ENCODE measurements at places on chromosomes 2 and 18.
A peak's percentile ranks its signal among the peaks of the same experiment; 100 is the strongest.

- no peak for DNase-seq
Measured at GRCh38 chr18:57077786-57078552, 68.9 kb upstream of the BOD1L2 start.

DNA sequence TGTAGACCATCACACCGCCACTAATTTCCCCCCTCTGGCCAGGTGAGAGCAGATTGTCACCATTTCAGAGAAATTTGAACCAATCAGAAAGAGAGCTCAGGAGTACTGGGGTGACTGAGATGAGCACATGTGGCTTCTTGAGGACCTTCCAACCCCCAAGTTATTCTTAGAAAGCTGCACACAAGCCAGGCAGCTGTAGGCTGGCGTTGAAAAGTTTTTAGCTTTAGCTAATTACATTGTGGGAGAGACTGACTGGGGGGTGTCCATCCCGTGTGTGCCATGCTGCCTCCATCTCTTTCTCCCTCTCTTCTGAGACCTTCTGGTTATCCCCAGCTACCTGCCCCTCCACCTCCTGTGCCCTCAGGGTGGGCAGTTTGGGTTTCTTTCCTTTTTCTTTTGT is 154.0 kb downstream of the AGAP1 start:
- DNase-seq, result no peak

GRCh38 chr2:100008956-100009355 is 133.4 kb downstream of the AFF3 start:
- no peak for DNase-seq

DNA sequence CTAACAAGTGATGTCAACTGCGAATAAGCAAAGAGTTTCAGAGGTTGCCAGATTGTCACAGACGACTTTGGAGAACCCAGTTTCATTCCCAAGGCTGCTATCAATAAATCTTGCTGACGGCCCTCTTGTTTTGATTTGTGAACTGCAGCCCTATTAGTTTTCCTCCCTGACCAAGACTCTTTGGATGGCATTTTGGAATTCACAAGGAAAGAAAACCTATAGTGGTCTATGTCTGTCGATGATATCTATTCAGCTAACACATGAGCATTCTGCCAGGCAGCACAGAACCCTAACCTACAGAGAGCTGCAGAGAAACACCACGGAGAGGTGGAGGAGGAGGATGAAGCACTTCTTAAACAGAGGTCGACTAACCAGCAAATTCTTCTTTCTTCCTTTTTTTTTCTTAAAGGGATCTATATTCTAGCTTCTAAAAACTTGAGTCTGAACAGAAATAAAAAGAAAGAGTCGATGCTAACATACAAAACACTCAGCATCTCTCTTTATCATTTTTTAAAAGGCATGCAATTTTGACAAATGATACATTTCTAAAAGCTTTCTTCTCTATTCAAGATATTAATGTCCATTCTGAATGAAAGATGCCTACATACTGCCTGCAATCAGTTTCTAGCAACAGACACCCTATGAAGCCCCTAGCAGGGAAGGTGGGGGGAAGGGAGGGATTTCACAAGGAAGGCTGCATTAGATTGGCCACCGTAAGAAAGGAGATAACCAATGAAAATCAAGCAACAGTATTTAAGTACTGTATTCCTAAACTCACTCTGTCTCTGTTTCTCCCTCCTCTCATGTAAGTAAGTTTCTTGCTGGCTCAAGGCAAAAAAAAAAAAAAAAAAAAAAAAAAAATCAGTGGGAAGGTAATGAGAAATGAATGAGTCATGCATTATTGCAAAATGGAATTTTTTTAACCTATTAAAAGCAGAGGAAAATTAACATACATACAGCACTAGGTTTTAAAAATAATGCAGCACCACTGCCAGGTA is 83.0 kb upstream of the CHRNA1 start:
- no peak for DNase-seq

GRCh38 chr18:28837100-28837499 is 660.2 kb upstream of the CDH2 start:
- no peak for DNase-seq

- DNase-seq, result no peak
Measured at GRCh38 chr2:206379266-206379665, 64.1 kb upstream of the ADAM23 start.

DNA sequence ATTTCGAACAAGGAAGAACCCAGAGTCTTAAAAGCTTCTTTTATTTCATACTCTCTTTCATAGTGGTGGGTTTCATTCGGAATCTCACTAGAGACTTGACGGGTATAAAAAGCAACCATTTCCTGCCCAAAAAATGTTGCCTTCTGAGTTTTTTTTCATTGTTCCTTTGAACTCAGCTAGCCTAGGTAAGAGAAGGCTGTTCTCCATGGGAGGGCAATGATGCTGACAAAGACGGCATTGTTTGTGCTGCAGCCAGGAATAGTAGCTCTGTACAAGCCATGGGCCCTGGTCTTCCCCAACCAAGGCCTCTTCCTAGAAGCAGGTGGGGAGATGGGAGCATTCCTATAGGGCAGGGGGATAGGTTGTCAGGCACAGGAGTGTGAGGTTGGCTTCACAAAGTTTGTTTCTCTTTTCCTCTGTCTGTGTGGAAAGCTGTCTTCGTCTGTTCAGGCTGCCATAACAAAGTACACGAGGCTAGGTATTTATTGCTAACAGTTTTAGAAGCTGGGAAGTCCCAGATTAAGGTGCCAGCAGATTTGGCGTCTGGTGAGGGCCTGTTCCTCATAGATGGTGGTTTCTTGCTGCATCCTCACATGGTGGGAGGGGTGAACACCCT is 405.1 kb downstream of the NBAS start:
- DNase-seq, result no peak

DNA sequence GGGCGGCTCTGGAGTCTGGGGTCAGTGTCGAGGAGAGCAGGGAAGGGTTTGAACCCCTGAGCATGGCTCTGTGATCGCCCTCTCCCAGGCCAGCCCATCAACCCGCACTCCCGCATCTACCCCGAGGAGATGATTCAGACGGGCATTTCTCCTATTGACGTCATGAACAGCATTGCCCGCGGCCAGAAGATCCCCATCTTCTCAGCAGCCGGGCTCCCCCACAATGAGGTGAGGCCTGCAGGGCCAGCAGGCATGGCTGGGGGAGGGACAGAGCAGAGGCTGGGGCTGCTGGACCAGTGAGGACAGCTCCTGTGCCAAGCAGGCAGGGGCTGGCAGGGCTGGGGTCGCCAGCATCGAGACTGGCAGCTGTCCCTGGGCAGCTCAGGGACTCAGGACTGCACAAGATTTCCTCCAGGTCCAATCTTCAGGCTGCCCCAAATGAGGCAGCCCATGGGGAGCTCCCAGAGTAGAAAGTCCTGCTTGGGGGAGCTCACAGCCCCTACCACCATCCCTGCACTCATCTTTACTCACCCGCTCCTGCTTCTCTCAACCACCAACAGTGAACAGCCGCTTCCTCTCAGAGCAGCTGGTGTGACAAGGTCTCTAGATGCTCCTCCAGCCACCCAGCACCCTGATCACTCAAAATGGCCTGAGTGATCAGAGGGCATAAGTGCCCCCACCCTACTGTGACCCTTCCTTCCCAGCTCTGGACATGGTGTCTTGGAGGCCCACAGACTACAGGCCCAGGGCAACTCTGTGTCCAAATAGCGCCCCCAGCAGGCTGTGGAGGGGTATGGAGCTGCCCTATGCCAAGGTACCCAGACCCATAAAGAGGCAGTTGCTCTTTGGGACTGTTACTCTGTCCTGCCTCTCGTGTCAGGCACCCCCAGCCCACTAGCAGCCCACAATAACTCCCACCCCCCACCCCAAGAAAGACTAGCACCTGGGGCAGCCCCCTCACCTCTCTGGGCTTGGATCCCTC is 18.3 kb upstream of the ANKRD53 start:
- DNase-seq, result no peak

DNA sequence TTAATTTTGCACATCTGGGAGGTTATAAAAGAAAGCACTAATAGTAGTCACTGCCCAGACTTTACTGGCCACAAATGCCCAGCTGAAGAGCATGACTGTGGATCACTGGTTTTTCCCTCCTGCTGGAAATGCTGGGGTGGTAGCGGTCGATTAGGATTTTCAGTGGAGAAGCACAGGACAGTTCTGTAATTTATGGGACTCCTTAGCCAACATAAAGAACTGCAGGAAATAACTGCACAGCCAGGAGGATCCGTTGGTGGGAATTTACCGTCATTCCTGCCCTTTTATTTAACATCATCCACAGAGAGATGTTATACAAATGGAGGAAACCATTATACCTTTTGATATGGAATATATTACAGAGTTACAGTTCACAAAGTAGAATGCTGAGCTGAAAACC is 61.5 kb downstream of the TNFRSF11A start:
- DNase-seq, result no peak

DNA sequence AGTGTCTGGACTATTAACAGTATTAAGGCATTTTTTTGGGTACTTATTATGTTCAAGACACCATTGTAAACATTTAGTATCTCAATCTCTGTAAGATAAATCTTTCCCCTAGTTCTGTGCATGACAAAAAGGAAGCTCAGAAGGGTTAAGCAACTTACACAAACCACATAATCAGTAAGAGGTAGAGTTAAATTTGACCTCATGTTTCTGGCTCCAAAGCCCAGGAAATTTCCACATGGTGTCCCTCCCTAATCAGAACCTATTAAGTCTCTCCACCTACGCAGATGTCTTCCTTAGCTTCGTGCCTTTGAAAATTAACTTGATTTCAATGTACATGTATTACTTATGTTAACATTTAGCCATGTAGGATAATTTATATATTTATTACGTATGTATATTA is 2.0 kb downstream of the MFSD6 start:
- DNase-seq, result no peak

DNA sequence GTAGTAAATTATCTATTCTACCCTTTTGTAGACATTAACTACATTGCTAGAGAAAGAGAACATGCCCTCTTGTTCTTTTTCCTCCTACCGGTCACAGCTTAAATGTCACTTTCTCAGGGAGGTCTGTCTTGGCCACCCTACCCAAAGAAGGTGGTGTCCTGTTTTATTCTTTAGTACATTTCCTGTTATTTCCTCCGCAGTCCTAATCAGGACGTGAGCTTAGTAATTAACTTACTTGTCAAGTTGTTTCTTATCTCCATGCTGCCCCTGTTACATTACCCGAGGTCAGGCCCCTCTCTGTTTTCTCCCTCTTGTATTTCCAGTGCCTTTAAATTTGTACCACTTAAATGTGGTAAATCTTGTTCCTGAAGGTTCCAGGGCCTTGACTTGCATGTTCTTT is 73.7 kb upstream of the RMDN2 start:
- no peak for DNase-seq

DNA sequence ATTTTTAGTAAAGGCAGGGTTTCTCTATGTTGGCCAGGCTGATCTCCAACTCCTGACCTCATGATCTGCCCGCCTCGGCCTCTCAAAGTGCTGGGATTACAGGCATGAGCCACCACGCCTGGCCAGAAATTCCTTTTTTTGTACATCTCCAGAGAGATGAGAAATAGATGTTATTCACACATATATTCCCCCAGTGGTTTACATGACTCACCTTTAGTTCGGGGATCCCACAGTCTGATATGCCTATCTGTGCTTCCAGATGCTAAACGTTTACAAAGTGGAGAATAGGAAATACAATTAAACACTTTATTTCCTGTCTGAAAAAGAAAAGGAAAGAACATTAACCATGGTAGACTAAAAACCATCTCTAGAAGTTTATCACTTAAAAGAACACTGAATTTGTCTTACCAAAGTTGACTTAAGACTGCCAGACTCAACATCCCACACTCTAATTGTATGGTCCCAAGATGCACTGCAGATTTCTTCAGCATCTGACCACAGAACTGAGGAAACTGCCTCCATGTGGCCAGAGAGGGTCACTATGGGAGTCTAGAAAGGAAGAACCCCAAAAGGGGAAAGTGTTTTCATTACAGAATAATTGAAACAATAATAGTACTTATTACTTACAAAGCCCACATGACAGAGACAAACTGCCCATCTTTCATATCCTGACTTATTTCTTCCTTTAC is 12.6 kb upstream of the ICA1L start:
- DNase-seq, result no peak

DNA sequence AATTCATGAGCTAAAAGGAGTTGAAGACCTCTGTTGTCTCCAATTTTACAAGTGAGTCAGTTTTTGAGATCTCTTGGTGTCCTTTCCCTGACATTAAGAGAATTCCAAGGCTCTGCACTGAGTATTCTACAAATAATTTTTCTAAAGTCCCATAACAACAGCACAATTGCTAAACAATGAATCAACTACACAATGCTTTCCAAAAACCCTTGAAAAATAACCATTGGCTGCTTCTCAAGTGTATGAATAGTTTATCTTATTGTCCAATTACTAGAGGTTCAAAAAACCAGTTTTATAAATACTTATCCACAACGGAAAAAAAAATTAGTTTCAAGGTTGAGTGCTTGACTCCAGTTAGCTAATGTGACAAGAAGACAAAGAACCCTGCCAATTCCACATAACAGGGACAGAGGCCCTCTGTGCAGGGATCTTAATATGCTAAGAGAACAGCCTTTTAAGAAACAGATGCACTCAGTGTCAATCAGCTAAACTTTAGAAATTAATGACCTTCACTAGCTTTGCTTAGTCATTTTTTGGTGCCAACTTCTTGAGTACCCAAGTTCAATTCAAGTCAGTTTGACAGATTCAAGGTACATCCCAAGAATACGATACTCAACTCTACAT is 266.6 kb upstream of the CYP26B1 start:
- no peak for DNase-seq

- DNase-seq, result peak; percentile 72
Measured at GRCh38 chr2:73176205-73176880, 26.0 kb upstream of the NOTO start.

GRCh38 chr2:37589298-37589697 is 82.1 kb downstream of the CDC42EP3 start:
- no peak for DNase-seq

- DNase-seq, result no peak
Measured at GRCh38 chr18:50057009-50057408, 137.9 kb downstream of the MYO5B start.

- no peak for DNase-seq
Measured at GRCh38 chr2:101150306-101151145, 656 bp downstream of the TBC1D8 start.

Measured in natural killer cell treated with Interleukin-12 subunit alpha and Interleukin-12 subunit beta and Interleukin-15 and Interleukin-18, amount 100 ng/mL, for 72 hours (primary cell).